ENCODE measurements at places on chromosomes 2 and 18.
A peak's percentile ranks its signal among the peaks of the same experiment; 100 is the strongest.

DNA sequence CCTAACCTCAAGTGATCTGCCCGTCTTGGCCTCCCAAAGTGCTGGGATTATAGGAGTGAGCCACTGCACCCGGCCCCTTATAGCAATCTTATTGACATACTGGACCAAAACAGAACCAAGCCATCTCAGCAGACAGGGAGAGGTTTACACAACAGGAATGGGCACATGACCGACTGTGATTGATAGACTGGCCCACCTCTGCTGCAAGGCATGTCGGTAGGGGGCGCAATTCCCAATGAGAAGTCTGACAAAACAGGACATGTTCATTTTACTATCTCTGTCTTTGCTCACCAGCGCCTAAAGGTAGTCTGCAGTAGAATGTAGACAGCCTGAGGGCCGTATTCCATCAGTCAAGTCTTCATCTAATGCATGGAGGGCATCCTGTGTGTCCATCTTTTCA is 2.0 kb downstream of the LYPD6B start:
- peak; percentile 59 for DNase-seq

DNA sequence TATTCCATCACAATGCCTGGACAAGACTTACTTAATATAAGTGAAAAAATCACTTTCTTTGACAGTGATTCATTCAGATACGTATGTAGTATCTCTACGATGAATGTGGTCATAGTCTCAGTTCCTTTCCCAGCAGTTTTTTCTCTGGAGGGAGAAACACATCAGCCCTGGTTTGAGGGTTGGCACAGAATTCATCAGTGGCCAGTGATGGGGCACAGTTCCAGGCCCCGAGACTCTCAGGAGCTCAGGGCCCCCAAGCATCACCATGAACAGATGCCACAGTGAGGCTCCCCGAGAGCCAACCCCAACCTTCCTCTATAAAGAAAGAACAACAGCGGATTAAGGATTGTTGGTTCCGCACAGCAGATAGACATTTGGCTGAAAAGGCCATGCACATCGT is 12.5 kb downstream of the PRKAG3 start:
- DNase-seq: no peak

GRCh38 chr2:221334481-221335218 is 237.5 kb downstream of the EPHA4 start:
- DNase-seq: no peak

- no peak for DNase-seq
Measured at GRCh38 chr18:69209761-69210160, 190.9 kb upstream of the DOK6 start.

- no peak for DNase-seq
Measured at GRCh38 chr2:62844311-62845090, 139.0 kb downstream of the EHBP1 start.

- DNase-seq: peak; percentile 88
Measured at GRCh38 chr2:128260239-128261138, 58.2 kb downstream of the HS6ST1 start.

GRCh38 chr2:41965909-41966295 is 81.9 kb upstream of the PKDCC start:
- DNase-seq: no peak

DNA sequence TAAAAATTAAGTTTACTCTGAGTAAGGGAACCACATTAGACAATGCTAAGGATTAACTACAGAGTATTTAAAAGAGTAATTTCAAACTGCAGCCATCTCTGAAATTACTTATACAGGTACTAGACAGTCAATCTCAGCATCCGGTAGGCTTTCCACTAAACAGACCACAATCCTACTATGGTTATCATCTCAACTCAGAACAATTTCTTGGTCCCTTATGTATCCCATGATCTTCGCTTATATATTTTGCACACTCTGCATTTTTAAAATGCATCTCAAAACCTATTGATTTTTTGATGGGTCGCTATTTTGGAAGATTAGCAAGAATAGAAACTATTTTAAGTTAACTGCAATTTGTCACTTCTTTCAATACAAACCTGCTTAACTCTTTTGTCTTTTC is 1.4 kb downstream of the PPP4R1 start:
- DNase-seq: peak; percentile 32

DNA sequence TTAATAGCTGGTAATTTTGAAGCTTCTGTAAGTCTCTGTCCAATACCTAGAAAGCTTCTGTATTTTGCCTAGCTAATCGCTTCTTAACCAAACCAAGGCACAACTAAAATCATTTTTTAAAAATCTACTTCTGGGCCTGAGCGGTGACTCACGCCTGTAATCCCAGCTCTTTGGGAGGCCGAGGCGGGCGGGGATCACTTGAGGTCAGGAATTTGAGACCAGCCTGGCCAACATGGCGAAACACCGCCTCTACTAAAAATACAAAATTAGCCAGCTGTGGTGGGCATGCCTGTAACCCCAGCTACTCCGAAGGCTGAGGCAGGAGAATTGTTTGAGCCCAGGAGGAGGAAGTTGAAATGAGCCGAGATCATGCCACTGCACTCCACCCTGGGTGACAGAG is 148.6 kb upstream of the FIGN start:
- DNase-seq: no peak

All from epithelial cell of esophagus (primary cell).